DMS79 (cell line): ENCODE measurements at places on chromosomes 6 and 20.

- DNase-seq: no peak
Observed at GRCh38 chr6:121932076-121932991, 467.1 kb upstream of the HSF2 start.

GRCh38 chr6:135115411-135115810 lies 60.8 kb upstream of the HBS1L start:
- no peak for DNase-seq

DNA sequence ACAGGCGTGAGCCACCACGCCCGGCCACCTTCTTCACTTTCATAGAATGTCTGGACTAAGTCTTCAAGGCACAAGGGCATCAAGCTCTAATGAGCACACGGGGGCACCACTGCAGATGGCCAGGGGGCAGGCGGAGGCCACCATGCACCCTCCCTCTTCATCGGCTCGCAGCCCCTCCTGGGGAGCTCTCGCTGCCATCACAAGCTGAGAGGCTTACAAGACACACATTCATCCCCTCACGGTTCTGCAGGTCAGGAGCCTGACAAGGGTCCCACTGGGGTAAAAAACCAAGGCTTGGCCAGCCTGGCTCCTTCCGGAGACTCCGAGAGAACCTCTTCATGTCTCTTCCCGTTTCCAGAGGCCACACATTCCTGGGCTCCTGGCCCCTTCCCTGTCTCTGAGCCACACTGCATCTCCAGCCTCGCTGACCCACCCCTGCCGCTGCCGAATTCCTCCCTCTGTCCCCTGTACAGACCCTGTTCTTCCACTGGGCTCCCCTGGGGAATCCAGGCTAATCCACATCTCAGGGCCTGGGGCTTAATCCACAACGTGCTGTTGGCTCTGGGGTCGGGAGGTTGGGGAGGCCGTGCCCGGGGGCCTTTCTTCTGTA lies 19.8 kb downstream of the DLL1 start:
- no peak for DNase-seq

- no peak for DNase-seq
Observed at GRCh38 chr6:91161246-91161645, 574.4 kb upstream of the MAP3K7 start.

DNA sequence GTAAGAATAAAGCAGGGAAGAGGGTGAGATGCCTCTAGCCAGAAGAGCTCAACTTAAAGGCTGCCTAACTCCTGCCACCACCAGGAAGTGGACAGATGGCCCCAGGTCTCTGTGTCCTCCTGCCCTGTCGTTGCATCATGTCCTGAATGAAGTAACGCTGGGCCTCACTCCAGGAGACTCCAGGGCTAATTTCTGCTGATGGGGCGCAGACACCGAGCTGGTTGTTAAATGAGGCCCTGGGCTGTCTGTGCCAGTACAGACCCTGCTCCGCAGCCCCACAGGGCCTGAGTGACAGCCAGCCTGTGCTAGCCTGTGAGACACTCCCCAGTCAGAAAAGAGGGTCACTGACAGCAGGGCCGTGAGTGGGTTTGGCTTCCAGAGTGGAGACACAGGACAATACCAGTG lies 6.5 kb downstream of the IP6K3 start:
- no peak for DNase-seq
